ENCODE measurements at places on chromosomes 4 and X. TPM values are rescaled to one million over a fixed set of nuclear protein-coding genes. Genes with fewer than 3 reads are reported as not detected.

GRCh38 chr4:52069571-52069970 lies 18.5 kb downstream of the SPATA18 start:
- H3K4me3 ChIP-seq, result no peak overlapping the region
- no peak for DNase-seq
- H3K27ac ChIP-seq, result no peak overlapping the region
- no peaks in the 10 kb centered on the region for H3K27me3 ChIP-seq

DNA sequence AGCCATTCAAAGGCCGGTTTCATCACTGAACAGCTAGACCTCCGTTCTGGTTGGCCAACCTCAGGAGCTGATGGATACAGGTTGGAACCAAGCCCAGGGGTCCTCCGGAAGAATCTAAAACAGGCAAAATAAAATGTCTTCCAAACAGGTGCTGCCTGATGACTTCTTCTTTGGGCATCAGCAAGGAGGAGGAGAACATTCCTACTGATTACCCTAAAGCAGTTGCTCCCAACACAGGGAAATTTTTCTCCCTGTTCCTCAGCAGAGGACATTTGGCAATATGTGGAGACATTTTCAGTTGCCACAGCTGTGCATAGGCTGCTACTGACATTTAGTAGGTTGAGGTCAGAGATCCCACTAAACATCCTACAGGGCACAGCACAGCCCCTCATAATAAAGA lies 319.3 kb upstream of the PPARGC1A start:
- no peaks in the 10 kb centered on the region for H3K4me1 ChIP-seq
- no peaks in the 10 kb centered on the region for H3K27me3 ChIP-seq
- H3K4me3 ChIP-seq, result no peak overlapping the region
- no peak for DNase-seq
- no peaks in the 10 kb centered on the region for H3K36me3 ChIP-seq

DNA sequence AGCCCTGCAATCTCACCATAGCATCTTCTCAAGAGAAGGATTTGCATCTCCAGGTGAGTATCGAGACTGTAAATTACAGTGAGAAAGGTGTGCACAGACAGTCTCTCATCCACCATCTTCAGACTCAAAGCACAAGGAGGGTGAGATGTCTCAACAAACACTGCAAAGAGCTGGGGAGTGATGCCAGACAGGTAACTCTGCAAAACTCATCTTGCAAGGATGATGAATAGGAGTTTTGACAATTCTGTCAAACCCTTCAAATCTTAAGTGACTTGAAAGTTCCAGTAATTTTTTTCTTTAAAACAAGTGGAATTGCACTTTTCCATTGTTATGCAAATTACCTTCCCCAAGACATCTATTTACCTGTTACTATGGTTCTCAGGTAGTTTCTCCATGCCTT lies 277.2 kb upstream of the VCX3A start:
- H3K27ac ChIP-seq, result no peak overlapping the region
- no peak overlapping the region for H3K4me3 ChIP-seq
- H3K36me3 ChIP-seq, result no peaks in the 10 kb centered on the region
- DNase-seq, result no peak
- no peaks in the 10 kb centered on the region for H3K4me1 ChIP-seq
- no peaks in the 10 kb centered on the region for H3K27me3 ChIP-seq

- H3K36me3 ChIP-seq, result no peaks in the 10 kb centered on the region
- H3K27me3 ChIP-seq, result peaks cover 37% of the 10 kb centered on the region
- H3K4me1 ChIP-seq, result no peaks in the 10 kb centered on the region
- DNase-seq, result no peak
- H3K4me3 ChIP-seq, result no peak overlapping the region
These were observed 88.5 kb upstream of the ADRA2C start for GRCh38 chr4:3677748-3678070.

DNA sequence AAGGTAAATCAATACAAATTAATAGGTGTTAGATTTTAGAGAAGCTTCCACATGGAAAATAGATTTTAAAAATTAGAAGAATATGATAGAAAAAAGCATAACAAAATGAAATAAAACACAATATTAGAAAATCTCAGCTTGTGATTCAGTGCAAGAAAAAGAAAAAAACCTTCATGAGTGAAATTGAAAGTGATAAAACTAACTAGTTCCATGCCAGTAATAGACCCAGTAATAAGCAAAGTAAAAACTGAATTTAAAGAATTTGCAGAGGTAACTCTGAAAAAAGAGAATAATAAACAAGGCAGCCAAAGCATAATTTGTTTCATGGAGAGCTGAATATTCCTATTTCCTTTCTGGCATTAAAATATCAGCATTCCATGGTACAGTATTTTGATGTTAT lies 174.3 kb upstream of the TENM3 start:
- H3K4me3 ChIP-seq, result no peak overlapping the region
- no peaks in the 10 kb centered on the region for H3K4me1 ChIP-seq
- no peaks in the 10 kb centered on the region for H3K36me3 ChIP-seq
- DNase-seq, result no peak

DNA sequence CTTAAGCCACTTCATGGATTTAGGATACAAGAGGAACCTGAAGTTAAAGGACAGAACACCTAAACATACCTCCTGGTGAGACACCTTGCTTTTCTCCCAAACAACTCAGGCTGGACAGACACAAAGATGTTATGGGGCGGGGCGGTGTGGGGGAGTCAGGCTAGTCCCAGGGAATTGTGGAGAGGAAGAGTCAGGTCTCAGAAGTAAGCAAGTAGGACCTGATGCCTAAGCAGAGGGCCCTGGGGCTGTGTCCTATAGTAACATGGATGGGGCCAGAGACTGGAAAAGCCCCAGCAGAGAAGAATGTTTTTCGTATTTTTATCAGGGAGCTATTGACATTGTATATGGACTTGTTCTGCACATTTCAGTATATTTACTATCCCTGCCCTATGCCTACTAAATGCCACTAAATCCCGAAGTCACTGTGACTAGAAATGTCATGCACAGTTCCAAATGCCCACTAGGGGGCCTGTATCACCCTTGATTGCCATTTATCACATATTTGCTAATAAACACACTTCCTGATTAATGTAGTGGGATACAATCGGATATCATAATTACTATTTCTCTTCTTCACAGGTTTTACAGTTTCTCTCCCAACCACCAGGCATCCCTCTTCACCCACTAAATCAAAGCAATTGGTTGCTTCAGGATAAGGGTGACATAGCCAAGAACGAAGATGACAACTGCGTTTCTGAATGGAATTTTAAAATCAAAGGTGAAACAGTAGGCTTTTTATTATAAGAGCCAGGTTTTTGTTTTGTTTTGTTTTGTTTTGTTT lies 23.8 kb upstream of the ARHGAP10 start:
- no peak for DNase-seq
- no peaks in the 10 kb centered on the region for H3K4me1 ChIP-seq
- no peak overlapping the region for H3K27ac ChIP-seq
- H3K27me3 ChIP-seq, result no peaks in the 10 kb centered on the region
- no peaks in the 10 kb centered on the region for H3K36me3 ChIP-seq

DNA sequence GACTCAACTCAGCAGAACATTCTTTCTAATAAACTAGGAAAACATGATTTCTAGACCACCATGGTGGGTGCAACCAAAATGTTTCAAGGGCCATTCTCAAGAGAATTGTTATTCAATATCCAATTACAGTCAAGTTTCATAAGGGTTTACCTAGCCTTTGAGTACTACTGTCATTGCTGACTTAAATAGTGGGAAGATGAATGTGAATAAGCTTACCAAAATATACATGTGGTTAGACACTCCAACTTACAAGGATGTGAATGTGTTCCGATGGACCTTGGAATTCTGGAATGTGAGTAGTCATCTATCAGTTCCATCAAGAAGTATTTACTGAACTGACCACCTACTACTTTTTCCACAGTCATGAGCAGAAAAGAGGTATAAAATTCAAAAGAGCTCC lies 16.9 kb downstream of the SH3RF1 start:
- no peak for DNase-seq
- H3K27ac ChIP-seq, result no peak overlapping the region
- no peaks in the 10 kb centered on the region for H3K27me3 ChIP-seq
- H3K4me3 ChIP-seq, result no peak overlapping the region
- H3K4me1 ChIP-seq, result peaks cover 5% of the 10 kb centered on the region

GRCh38 chrX:20519146-20519545 lies 252.4 kb upstream of the RPS6KA3 start:
- H3K36me3 ChIP-seq, result no peaks in the 10 kb centered on the region
- peaks cover 40% of the 10 kb centered on the region for H3K27me3 ChIP-seq
- no peak for DNase-seq
- H3K4me3 ChIP-seq, result no peak overlapping the region
- H3K27ac ChIP-seq, result no peak overlapping the region

DNA sequence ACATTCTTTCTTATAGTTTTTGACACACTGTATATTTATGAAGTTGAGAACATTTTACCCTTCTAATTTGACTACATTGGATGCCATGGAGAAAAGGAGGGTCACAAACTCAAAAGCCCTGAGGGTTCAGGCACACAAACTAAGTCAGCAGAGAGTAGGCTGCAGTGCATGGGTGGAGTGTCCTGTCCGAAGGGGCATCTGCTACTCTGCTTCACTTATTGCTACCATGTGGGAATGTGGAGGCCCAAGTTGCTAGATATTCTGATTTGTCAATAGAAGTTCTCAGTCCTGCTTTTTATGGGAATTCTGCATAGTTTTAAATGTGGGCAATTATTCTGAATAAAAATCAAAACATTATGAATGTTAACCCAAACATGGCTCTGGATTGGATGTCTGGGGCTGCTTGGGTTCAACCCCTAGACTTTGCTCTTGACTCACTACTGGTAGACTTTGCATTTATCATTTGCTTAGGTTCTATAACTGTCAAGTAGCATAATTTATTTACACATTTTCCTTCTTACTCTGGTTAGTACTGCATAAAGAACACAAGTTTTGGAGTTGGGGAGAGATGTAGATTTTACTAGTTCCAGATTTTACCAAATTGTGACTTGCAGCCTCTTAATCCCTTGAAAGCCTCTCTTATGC lies 255.1 kb downstream of the SPRY1 start:
- H3K4me3 ChIP-seq, result no peak overlapping the region
- H3K4me1 ChIP-seq, result no peaks in the 10 kb centered on the region

GRCh38 chr4:35038079-35038805 lies 1206.1 kb downstream of the ARAP2 start:
- DNase-seq, result no peak
- H3K27me3 ChIP-seq, result no peaks in the 10 kb centered on the region
- no peaks in the 10 kb centered on the region for H3K36me3 ChIP-seq
- H3K4me3 ChIP-seq, result no peak overlapping the region
- no peak overlapping the region for H3K27ac ChIP-seq

- no peaks in the 10 kb centered on the region for H3K36me3 ChIP-seq
- H3K4me3 ChIP-seq, result no peak overlapping the region
- no peak overlapping the region for H3K27ac ChIP-seq
- DNase-seq, result no peak
- H3K4me1 ChIP-seq, result no peaks in the 10 kb centered on the region
These were observed 42.8 kb downstream of the HTT-AS start for GRCh38 chr4:3031357-3032082.

GRCh38 chrX:122579526-122579925 lies 604.6 kb upstream of the GRIA3 start:
- H3K27ac ChIP-seq, result no peak overlapping the region
- no peak overlapping the region for H3K4me3 ChIP-seq
- no peaks in the 10 kb centered on the region for H3K4me1 ChIP-seq
- no peaks in the 10 kb centered on the region for H3K27me3 ChIP-seq

- no peaks in the 10 kb centered on the region for H3K36me3 ChIP-seq
- no peaks in the 10 kb centered on the region for H3K27me3 ChIP-seq
- no peak overlapping the region for H3K27ac ChIP-seq
- H3K4me1 ChIP-seq, result no peaks in the 10 kb centered on the region
- no peak for DNase-seq
These were observed 66.3 kb downstream of the CLDN34 start for GRCh38 chrX:10033375-10034007.

GRCh38 chr4:139188648-139189416 lies 11.8 kb upstream of the ELF2 start:
- no peak overlapping the region for H3K27ac ChIP-seq
- DNase-seq, result no peak
- no peak overlapping the region for H3K4me3 ChIP-seq
- H3K27me3 ChIP-seq, result no peaks in the 10 kb centered on the region

GRCh38 chrX:21408307-21408706 lies 34.1 kb downstream of the CNKSR2 start:
- no peaks in the 10 kb centered on the region for H3K27me3 ChIP-seq
- no peak for DNase-seq
- H3K4me1 ChIP-seq, result no peaks in the 10 kb centered on the region
- no peak overlapping the region for H3K4me3 ChIP-seq
- H3K27ac ChIP-seq, result no peak overlapping the region

- peaks cover 13% of the 10 kb centered on the region for H3K4me1 ChIP-seq
- H3K27me3 ChIP-seq, result no peaks in the 10 kb centered on the region
- peak overlapping the region; percentile 88 for H3K27ac ChIP-seq
- no peak overlapping the region for H3K4me3 ChIP-seq
- no peaks in the 10 kb centered on the region for H3K36me3 ChIP-seq
These were observed 101.4 kb downstream of the ARHGAP10 start for GRCh38 chr4:147833254-147833653.

GRCh38 chr4:57020467-57021101 lies 41.9 kb downstream of the POLR2B start:
- DNase-seq, result no peak
- peaks cover 11% of the 10 kb centered on the region for H3K36me3 ChIP-seq
- no peak overlapping the region for H3K27ac ChIP-seq

- H3K27ac ChIP-seq, result no peak overlapping the region
- H3K36me3 ChIP-seq, result no peaks in the 10 kb centered on the region
- no peak overlapping the region for H3K4me3 ChIP-seq
- no peaks in the 10 kb centered on the region for H3K27me3 ChIP-seq
- DNase-seq, result no peak
- H3K4me1 ChIP-seq, result no peaks in the 10 kb centered on the region
These were observed 182.6 kb downstream of the GABRB1 start for GRCh38 chr4:47213971-47214370.

DNA sequence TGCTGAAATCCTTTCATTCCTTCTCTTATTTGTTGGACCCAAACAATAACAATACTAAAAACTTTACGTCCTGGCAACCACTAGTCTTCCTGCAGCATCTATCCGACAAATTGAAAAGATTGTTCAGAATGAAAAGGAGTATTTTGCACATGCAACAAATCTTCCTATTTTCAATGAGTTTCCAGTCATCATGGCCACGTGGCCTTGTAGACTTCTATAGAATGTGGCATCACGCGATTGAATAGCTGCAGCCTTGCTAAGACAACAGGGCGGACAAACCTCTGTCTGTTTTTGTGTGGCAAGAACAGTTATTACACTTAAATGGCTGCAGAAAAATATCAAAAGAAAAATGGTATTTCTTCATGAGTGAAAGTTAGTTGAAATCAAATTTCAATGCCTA lies 297.9 kb upstream of the LCORL start:
- H3K27me3 ChIP-seq, result no peaks in the 10 kb centered on the region
- no peaks in the 10 kb centered on the region for H3K36me3 ChIP-seq
- H3K4me3 ChIP-seq, result peak overlapping the region; percentile 7
- H3K4me1 ChIP-seq, result no peaks in the 10 kb centered on the region
- no peak for DNase-seq
- H3K27ac ChIP-seq, result peak overlapping the region; percentile 43

- no peaks in the 10 kb centered on the region for H3K27me3 ChIP-seq
- H3K27ac ChIP-seq, result no peak overlapping the region
- no peak overlapping the region for H3K4me3 ChIP-seq
- H3K36me3 ChIP-seq, result no peaks in the 10 kb centered on the region
- DNase-seq, result no peak
These were observed 202.2 kb upstream of the ETNPPL start for GRCh38 chr4:108965016-108965415.

GRCh38 chr4:87855559-87855958 lies 22.8 kb downstream of the MEPE start:
- DNase-seq, result no peak
- no peak overlapping the region for H3K4me3 ChIP-seq
- no peaks in the 10 kb centered on the region for H3K36me3 ChIP-seq
- H3K4me1 ChIP-seq, result no peaks in the 10 kb centered on the region

CYTL1 gene
- total RNA-seq, result 0.44 TPM

MAGEE2 gene
- total RNA-seq, result not detected

ZXDA gene
- total RNA-seq, result 13.2 TPM

ADH1A gene
- total RNA-seq, result 2.3 TPM

SMPX gene
- not detected for total RNA-seq

RNF128 gene
- total RNA-seq, result 1.1 TPM

PDCL2 gene
- not detected for total RNA-seq

FGF5 gene
- total RNA-seq, result not detected

PRDM5 gene
- 24.9 TPM for total RNA-seq

GAGE12F gene
- total RNA-seq, result not detected
